ENCODE measurements at places on chromosomes 7 and 10.

DNA sequence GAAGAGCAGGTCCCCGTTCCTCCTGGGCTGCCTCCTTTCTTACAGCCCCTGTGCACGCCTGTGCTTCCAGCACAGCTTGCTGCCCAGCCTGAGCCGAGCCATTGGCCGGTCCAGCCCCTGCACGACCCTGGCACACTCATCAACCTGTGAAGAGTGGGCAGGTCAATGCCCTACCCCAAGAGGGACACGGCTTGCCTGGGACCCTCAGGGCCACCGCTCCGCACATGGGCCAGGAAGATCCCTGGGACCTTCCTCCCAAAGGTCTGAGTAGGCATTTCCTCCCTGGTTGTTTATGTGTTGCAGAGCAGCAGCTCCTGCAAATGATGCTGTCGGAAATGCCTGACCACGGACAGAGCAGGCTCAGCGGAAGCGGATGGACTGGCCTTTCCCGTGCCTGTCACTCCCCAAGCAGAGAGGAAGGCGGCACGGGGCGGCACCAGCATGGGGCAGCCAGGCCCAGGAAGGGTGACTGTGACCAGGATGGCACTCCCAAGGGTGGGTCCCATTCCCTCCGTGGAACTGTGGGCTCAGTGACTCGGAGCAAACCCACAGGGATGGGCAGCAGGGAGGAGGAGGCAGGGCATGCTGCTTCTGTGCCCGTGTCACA lies 252.5 kb downstream of the TNS3 start:
- no peak for DNase-seq

GRCh38 chr10:58268454-58268945 lies 462 bp upstream of the CISD1 start:
- DNase-seq, result peak; percentile 83

- no peak for DNase-seq
Observed at GRCh38 chr7:20348125-20348807, 17.6 kb downstream of the ITGB8 start.

DNA sequence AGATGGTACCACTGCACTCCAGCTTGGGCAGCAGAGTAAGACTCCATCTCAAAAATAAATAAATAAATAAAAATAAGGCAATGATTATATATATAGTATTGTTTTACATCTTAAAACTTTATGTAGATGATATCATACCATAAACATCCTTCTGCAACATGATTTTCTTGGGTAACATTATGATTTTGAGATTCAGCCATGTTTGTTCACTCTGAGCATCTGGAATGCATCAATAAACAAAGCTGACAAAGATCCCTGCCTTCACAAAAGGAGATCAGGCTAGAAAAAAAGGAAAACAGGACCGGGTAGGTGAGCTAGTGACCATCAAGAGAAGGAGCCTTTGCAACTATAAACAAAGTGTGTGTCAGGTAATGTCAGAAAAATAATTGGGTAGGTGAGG lies 31.9 kb upstream of the KAT6B start:
- no peak for DNase-seq

DNA sequence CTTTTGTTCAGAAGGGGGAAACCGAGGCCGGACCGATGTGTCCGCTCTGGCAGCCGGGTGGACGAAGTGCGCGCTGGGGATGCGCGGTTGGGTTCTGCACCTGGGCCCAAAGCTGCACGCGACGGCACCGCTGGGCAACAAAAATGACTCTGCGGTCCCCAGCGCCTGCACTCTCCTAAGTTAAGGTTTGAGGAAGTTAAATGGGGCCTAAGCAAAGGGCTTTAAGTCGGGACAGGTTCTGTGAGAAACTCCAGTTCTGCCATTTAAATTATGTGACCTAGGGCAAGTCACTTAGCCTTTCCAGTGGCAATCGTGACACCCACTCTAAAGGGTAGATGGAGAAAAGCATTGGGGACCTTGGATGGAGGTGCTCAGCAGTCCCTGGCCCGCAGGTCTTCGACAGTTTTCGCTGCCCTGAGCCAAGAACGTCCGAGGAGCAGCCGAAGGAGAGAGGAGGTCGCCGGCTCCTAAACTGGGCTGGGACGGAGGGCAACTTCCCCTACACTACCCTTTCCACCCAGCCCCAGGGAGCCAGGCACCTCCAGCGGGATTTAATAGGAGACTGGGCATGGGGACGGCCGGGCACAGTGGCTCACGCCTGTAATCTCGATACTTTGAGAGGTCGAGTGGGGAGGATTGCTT lies 534 bp upstream of the ACBD5 start:
- DNase-seq, result peak; percentile 48

Measured in SW 1271 (cell line).